ENCODE measurements at places on chromosomes 16 and 17.
A peak's percentile ranks its signal among the peaks of the same experiment; 100 is the strongest.

- DNase-seq: no peak
These were observed 360.3 kb upstream of the KIF2B start for GRCh38 chr17:53462393-53462811.

DNA sequence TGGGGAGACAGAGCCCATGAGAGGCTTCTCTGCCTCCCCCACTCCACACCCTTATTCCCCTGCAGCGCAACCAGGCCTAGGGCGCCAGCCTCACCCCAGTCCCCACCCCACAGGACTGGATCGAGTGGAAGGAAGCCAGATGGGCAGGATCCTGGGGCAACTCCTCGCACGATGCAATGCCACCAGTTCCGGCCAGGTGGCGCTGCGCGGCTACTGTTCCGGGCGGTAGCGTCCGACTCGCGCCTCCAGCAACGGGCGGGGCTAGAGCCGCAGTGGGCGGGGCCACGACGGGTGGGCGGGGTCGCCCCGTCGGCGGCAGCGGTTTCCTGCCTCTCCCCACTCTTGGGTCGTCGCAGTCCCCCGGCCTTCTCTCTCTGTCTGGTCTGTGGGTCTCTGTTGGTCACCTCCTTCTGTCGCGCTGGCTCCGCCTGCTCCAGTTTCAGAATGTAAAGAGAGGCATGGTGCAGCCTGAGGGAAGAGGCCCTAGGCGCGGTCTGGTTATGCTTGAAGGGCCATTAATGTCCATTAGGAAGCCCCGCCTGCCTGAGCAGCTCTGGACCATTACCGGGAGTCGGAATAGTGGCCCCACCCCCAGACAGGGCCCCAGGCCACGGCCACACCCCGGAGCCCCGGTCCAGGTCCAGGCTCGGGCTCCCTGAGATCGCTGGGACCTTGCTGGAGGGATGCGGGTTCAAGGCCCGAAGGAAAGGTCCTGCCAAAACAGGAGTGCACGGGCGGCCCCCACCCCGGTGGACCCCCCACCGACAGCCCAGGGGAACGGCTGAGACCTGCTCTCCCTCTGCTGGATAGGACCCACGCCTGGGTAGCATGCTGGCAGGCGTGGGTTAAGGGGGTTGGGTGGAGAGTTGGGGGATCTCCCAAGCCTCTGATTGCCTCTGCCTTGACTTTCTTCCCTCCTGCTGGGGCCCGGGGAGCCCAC is 3.3 kb upstream of the NHERF2 start:
- DNase-seq: peak; percentile 97

DNA sequence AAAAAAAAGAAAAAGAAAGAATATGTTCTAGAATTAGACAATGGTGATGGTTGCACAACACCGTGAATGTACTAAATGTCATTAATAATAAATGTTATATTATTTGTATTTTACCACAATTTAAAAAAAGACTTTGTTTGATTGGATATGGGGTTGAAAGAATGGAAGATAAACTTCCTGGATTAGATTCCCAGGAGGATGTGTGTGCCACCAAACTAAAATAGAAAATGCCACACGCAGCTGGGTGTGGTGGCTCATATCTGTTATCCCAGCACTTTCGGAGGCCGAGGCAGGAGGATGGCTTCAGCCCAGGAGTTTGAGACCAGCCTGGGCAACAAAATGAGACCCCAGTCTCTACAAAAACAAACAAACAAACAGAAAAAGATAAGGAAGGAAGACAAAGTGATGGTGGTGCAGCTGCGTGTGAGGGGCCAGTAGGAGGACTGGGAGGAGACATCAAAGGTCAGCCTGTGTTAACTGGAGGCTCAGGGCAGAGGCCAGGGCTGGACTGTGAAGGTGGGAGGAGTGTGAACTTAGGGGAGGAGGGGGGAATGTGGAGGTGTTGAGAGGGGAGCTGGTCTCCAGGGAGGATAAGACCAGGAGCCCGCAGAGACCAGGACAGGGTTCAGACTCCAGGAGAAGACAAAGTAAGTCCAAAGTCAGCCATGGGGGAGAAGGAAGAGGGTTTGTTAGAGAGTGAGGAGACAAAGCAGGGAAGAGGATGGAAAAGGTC is 4.1 kb downstream of the PECAM1 start:
- no peak for DNase-seq

DNA sequence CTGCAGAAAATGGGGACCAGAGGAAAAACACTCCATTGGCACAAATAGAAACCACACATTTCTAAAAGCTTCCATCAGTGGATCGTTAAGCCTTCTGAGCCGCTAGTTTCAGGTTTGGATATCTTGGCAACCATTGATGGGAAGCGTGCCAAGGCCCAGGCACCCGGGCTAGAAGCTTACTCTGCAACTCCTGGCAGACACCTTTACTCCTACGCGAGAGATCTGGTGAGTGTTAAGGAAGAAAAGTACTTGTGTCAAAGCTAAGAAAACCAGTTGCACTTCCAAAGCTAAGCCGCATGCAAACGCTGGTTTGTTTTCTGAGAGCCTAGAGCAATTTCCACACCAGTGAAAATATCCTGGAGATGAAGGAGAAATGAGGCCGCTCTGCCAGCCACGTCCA is 472.4 kb downstream of the PMP22 start:
- no peak for DNase-seq

GRCh38 chr17:34246446-34246845 is 8.6 kb upstream of the CCL2 start:
- no peak for DNase-seq

DNA sequence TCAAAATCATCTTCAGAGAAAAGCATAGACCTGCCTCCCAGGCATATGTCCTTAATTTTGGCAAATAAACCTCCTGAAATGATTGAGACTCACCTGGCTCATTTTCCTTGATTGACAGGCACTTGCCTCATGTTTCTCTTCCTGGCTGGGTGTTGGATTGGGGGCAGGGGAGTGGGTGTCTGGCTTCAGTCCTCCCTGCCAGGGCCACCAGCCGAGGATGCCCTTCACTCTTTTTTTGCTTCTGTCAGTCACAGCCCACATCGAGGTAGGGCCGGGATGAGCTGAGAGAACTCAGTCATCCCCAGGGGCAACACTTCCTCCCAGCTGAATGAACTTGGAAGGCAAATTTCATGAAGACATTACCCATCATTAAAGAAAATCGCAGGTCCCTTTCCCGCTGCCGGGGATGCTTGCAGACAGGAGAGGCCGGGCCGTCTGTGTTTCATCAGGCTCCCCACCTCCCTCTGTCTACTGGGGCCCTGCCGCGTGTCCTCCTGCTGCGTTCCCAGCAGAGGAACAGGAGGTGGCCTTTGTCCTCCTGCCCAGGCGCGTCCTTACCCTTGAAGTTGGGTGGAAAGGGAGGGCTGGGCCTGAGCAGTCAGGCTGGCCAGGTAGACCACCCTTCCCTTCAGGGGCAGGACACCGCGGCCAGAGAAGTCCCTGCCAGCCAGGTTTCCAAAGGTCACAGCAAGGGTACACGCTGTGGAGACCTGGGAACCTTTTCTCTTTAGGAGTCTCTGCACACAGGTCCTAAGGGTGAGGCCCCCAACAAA is 11.2 kb upstream of the DNAH17 start:
- DNase-seq: no peak

GRCh38 chr16:56241596-56241995 is 50.3 kb downstream of the GNAO1 start:
- DNase-seq: no peak

GRCh38 chr17:65664266-65664665 is 102.8 kb upstream of the AXIN2 start:
- DNase-seq: no peak

- no peak for DNase-seq
These were observed 29.9 kb downstream of the PIEZO1 start for GRCh38 chr16:88754912-88755744.

- DNase-seq: no peak
These were observed 55.7 kb upstream of the LGALS9 start for GRCh38 chr17:27575096-27575911.

DNA sequence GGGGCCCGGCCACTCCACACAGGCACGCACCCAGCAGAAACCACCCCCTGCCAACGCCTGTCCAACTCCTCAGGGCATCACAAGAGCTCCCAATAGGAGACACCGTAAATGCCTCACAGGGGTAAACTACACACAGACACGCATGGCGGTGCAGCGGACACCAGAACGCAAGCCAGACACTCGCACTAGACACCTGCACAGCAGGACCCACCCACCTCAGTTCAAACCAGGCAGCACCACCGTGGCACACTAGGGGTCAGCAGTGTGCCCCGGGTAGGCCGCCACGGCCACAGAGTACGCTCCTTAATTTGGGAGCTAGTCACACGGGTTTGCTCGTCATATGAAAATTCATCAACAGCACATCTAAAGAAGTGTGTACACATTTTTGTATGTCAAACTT is 3.4 kb downstream of the SLC38A10 start:
- peak; percentile 50 for DNase-seq

GRCh38 chr17:8056232-8056975 is 17.5 kb downstream of the ALOX15B start:
- DNase-seq: no peak
